ENCODE measurements at places on chromosomes 4 and X.

DNA sequence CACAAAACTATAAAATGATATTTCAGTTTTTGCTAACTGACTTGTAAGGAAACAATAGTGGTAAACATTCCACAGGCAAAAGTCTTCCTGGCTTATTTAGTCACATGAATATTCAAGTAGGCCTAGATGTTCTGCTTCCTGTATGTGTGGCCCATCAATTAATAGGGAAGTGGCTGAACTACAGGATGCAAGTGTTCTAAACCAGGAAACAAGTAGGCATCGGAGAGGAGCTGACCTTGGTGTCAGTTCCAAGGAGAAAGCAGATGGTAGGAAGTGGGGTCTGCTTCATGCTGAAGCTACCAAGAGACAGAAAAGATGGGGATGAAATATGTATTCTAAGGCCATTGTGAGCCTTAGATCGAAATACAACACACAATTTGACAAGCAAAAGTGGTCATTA, 149.7 kb downstream of the ANTXR2 start:
- ATAC-seq = no peak

DNA sequence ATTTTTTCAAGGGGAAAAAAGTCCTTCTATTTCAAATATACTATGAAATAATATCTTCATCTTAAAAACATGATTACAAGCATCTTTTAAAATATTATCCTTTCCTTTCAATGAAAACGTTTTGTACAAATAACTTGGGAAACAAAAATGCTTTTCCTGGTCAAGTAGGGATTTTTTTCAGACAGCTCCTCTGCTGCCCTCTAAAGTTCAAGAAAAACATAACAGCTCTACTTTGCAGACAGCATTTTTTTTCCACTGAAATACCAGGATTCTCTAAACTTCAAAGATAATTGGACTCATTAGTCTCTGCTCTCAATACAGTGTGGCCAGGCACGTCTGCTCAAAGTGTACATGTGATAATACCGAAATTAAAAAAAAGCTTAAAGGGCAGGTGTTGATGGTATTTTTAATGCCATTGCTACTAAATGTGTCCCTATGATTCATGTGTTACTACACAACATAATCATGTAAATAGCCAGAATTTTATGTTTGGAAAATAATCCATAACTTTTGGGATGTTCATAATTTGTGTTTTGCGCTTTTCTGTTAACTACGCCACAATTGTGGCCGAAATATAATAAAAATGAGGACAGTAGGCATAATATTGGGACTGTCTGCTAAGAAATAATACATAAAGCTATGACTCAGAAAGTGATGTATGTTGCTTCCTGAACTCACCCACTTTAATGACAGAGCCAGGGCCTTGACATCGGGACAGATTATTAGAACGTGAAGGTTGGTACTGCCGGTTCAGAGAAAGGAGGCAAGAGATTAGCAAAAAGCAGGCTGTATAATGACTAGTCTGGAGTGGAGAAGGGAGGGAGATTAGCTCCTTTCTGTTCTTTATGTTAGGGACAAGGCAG, 478.9 kb downstream of the KCNIP4 start:
- ATAC-seq = no peak

GRCh38 chr4:3486541-3487540, 23.7 kb downstream of the DOK7 start:
- ATAC-seq = no peak

- ATAC-seq = no peak
Measured at GRCh38 chr4:164383058-164383357, 370.9 kb upstream of the SMIM31 start.

DNA sequence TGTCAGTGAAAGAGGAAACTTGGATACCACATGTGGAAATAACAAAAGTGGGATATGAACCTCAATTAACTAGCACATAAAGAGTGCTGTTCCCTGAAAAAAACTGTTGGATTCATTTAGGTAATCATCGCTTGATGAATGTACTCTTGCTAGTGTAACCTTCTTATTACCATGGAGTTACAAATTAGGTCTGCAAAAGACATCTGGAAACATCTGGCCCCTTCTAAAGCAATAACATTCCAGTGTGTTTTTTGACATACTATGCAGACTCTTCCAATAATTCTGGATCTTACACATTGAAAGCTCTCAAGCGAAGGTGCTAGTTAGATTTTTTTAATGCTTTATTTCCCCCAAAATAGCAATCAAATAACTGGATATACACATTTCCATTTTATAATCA, 134.6 kb downstream of the ATP10D start:
- ATAC-seq = no peak

DNA sequence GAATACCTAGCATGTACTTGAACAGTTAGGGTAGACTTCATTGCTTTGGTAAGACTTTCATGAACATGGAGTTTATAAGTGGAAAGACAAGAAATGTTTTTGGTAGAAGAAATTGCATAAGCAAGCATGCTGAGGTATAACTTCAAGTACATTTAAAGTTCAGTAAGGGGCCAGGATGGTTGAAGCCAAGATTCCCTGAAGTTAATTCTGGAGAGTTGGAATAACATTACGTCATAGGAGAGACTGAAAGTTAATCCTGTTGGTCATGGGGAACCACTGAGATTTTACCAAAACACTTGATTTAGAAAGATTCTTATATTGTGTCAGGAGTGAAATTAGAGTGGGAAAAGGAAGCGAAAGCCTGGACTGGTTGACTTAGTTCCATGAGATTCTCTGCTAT, 767.5 kb upstream of the MAGEB2 start:
- no peak for ATAC-seq

- ATAC-seq = no peak
Measured at GRCh38 chr4:89535251-89535650, 227.7 kb upstream of the GPRIN3 start.

DNA sequence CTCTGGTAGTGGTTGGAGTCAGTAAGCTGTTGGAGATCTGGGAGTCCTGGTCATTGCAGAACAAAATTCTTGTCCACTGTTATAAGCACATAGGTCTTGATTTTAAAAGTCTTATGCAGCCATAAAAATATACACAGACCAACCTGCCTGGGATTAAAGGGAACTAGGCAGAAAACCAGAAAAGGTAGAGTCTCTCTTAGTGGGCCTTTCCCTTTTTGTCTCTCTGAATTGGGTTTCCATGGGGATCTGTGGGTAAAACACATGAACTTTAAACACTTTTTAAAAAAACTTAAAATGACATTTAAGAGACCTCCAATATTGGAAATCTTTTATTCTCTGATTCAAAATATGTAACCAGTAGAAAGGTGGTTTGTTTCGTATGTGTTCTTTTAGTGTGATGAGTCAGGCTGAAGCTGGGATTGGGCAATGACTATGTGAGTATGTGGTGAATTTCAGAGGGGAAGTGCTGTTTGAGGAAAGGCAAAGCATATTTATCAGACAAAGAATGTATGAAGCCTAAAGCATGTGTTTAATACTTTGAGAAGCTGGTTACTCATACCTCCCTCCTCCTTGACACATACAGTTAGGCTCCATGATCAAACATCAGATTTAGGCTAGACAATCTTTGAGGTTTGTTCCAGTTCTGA, 29.6 kb downstream of the SLC16A2 start:
- peak; percentile 66 for ATAC-seq

DNA sequence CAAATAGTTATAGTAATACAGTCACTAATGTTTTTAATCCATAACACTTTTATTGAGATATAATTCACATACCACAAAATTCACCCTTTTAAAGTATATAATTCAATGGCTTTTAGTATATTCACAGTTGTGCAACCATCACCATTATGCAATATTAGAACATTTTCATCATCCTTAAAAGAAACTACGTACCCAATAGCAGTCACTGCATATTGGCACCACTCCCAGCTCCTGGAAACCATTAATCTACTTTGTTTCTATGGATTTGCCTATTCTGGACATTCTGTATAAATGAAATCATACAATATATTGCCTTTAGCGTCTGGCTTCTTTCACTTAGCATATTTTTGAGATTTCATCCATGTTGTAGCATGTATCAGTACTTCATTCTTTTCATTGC, 99.3 kb downstream of the AMMECR1 start:
- no peak for ATAC-seq

GRCh38 chrX:141469469-141469868, 115.1 kb downstream of the SPANXA1 start:
- ATAC-seq = no peak

DNA sequence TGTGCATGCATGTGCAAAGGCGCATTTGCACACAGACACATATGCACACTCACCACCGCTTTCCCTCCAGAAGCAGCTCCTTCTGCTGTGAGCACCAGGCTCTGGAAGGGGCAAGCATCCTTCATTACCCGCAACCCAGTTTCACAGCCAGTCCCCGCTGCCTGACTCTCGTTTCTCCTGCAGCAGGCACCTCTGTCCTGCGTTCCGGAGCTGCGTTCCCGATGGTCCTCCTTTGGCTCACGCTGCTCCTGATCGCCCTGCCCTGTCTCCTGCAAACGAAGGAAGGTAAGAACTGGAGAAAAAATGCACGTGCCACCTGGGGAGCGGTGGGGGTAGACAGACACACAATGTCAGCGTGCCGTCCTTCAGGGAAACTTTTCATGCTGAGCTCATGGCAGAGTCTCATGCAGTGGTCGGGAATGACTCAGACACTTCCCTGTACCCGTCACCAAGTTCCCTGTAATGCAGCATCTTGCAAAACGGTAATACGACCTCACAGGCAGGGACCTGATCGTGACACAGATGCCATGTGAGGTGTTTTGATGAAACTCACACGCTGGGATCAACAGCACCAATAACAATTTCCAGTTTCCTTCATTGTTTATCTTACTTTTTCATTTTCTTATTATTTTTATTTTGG, 5.1 kb downstream of the IL3RA start:
- ATAC-seq = no peak

- ATAC-seq = no peak
Measured at GRCh38 chr4:10496200-10496599, 39.0 kb upstream of the ZNF518B start.

DNA sequence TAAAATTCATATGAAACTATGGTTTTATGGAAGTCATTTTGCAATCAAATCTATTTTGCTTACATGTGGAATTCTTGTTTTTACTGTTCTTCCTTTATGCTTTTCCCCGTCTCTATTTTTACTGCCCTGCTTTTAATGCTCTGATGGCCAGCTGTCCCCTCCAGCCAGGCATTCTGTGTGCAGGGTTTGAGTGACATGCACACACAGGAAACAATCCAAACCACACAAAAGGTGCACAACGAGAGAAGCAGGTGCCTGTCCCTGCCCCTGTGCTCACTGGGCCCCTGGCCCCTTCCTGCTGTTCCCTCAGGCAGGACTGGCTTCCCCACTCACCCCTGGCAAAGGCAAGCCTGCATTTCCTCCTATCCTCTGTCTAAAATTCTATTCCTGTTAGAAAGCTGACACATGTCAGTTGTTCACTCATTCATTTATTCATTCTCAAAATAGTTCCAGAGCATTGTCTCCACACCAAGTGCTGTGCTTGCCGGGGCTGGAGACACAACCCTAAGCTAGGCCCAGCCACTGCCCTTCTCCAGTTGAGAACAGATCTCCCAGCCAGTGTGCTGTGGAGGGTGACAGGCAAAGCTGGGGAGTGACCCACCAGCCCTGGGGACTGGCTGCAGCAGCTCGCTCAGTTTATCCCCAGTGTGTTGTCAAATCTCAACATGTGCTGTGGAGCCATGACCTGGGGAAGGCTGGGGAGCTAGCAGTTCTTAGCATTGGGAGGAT, 346.3 kb downstream of the FBXW7 start:
- no peak for ATAC-seq

GRCh38 chr4:77217526-77217925, 60.5 kb downstream of the CCNG2 start:
- ATAC-seq = no peak

DNA sequence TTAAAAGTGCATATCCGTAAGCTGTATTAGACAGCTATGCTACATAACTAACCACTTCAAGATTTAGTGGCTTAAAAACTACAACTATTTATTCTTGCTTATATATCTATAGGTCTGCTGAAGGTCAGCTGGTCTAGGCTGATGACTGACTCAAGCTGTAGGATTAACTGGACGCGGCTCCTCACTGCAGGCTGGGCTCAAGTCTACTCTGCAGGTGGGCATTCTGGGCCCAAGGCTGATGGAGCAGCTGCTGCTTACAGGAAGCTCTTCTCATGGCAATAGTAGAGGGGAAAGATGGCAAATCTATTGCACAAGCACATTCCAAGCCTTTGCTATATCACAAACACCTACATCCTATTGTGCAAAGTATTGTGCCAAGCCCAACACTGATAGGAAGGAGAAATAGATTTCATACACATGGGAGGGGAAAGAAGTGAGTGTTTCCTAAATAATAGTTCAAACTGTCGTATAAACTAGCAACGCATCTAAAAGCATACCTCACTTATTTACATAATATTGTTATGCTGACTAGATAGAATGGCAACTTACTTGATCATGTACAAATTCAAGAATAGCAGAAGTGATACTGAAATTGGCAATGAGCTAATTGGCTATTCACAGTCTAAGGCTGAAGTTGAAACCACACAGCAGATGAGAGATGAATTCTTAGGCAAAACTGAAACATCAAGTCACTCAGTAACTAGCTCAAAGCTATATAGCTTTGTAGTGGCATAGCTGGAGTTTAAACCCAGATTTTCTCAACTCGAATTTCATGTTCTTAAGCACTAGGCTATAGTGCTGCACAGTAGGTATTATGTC, 263.8 kb downstream of the NKX6-1 start:
- ATAC-seq = no peak

- ATAC-seq = no peak
Measured at GRCh38 chr4:137621056-137621455, 88.8 kb upstream of the PCDH18 start.

DNA sequence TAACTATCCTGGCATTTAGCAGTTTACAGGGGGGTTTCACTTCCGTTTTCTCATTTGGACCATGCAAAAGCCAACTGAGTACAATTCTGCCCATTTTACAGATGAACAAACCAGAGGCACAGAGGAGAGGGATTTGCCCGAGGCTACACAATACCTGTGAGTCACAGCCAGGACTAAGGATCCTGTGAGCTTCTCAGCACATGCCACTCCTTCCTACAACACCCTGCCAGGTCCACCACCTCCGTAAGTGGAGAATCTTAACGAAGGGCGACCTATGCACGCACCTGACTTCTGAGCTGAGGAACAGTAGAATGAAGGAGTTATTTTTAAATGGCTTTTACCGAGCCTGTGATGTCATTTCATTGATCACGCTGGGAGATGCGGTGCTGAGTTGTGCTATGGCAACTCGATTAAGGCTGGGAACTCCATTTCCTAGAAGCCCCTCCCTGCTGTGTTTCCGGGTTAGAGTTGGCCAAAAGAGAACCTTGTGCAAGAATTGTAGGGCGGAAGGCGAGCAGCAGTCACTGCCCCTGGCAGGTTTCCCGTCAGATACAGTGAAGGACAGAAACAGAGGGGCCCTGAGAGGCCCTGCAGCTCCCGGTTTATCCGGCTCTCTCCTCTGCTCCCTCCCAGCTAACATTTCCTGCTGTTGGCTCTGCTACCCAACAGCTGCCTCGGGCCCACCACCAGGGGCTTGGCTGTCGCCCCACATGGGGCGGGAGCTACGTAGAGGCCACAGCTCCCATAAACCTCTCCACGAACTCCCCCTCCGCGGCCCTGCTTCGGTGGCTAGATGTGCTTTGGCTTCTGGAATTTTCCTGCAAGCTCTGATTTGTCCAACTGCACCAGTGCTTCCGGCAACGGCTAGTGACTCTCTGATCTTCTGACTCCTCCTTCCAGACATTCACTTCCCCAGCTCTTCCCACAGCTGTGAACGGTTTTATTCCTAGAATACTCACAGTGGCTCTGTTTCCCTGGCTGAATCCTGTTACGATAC, 75.1 kb upstream of the USP9X start:
- ATAC-seq = peak; percentile 50
